ENCODE measurements at places on chromosomes 5 and 9. TPM values are rescaled to one million over a fixed set of nuclear protein-coding genes. Genes with fewer than 3 reads are reported as not detected.

GRCh38 chr9:131691969-131692611 lies 47.8 kb downstream of the RAPGEF1 start:
- no peak for DNase-seq

SLC34A1 gene
- total RNA-seq: 0.12 TPM

GRCh38 chr5:93794954-93795353 lies 53.6 kb upstream of the POU5F2 start:
- no peak for DNase-seq

DNA sequence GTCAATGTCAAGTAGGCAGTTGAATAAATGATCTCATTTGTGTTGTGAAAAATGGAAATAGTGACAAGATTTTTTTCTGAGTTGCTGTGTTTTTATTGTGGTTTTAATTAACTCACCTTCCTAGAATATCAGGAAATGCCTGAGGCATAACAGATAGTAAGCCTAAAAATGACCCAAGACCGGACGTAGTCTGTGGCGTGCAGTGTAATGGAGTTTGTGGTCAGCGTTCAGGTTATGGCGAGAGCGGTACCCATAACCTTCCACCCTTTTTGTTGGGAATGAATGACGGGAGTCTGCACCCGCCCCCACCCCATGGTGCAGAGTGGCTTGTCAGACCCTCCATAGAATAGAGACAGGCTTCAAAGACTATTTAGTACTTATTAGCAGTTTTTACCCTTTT lies 119.3 kb downstream of the GALNT10 start:
- no peak for DNase-seq

DNA sequence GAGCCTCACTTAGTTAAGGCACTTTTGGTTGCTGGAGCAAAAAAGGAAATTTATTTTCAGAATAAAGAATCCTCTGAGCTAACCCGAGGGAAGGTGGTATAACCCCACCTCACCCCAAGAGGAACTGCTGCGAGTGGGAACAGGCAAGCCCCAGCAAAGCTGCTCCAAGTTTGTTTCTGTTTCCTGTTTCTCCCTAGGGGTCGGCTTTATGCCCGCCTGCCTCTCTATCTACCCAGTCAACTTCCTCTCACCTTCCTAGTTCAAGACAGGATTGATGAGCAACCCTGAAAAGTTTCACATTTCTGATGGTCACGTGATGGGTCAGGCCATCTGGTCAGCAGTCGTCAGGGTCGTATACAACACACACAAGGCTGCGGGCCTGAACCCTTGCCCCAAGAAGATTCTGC lies 31.1 kb downstream of the TRIO start:
- no peak for DNase-seq

FOXD4L6 gene
- not detected for total RNA-seq

URM1 gene
- total RNA-seq: 65.1 TPM

PKD2L2 gene
- not detected for total RNA-seq

OR13C2 gene
- not detected for total RNA-seq

- DNase-seq: peak; percentile 4
These were observed 40.2 kb upstream of the EXOC3 start for GRCh38 chr5:402615-403359.

PCDHB3 gene
- total RNA-seq: not detected

GRCh38 chr9:135480940-135481310 lies 1.3 kb downstream of the PPP1R26 start:
- no peak for DNase-seq

DNA sequence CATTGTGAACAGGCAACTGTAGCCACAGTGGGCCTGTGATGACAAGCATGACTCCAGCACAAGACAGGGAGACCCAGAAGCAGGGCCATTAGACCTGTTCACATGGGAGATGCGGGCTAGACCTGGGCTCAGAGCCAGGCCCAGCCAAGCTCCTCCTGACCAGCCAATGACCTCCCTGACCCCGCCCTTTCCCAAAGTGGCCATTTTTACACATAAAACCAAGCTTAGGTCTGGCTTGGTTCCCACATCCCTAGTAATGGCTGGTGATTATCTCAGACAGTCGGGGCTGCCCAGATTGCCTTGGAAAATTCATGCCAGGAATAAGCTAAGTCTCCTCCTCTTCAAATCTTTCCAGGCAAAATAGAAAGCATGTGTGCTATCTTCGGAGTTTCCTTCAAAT lies 94.1 kb downstream of the FRMD3 start:
- no peak for DNase-seq

- DNase-seq: no peak
These were observed 4.4 kb upstream of the FAM13B start for GRCh38 chr5:138037271-138037670.

- DNase-seq: no peak
These were observed 1.4 kb downstream of the GDA start for GRCh38 chr9:72150661-72151060.

WWC1 gene
- 0.04 TPM for total RNA-seq
